Osteocyte (in vitro differentiated cells): ENCODE measurements at places on chromosomes 3 and 15. TPM values are rescaled to one million over a fixed set of nuclear protein-coding genes. Genes with fewer than 3 reads are reported as not detected.

Gene NDN
- total RNA-seq, result 27.8 and 29.7 TPM in 2 replicates

Gene ALDH1A3
- total RNA-seq, result 0.30 and 0.57 TPM in 2 replicates

DNA sequence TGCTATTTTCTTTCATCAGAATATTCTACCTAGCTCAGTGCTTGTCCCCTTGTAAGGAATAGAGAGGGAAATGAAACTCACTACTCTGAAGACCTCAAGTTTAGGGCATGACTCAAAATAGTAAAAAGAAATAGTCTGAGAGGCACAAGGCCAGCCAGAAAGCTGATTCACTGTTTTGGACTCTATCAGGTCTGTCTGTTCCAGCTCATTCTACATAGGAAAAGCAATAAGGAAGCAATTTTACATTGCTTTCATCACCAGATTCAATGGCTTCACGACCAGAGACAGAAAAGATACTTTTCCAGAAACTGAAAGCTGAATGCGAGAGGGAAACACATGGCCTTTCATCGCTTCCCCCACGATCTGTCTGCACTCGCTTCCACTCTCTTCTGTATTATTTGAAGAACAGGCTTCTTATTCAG is 276.0 kb downstream of the GBE1 start:
- peak overlapping the region; percentile 18 for H3K27ac ChIP-seq
- peaks cover 8% of the 10 kb centered on the region for H3K4me1 ChIP-seq
- no peaks in the 10 kb centered on the region for H3K27me3 ChIP-seq
- H3K4me3 ChIP-seq, result no peak overlapping the region
- DNase-seq, result no peak
- H3K36me3 ChIP-seq, result peaks cover 6% of the 10 kb centered on the region

- H3K4me1 ChIP-seq, result peaks cover 8% of the 10 kb centered on the region
- H3K27me3 ChIP-seq, result peaks cover 52% of the 10 kb centered on the region
- no peak overlapping the region for H3K4me3 ChIP-seq
- H3K27ac ChIP-seq, result no peak overlapping the region
- H3K36me3 ChIP-seq, result no peaks in the 10 kb centered on the region
These were observed 116.8 kb downstream of the LMLN start for GRCh38 chr3:198076722-198077308.

DNA sequence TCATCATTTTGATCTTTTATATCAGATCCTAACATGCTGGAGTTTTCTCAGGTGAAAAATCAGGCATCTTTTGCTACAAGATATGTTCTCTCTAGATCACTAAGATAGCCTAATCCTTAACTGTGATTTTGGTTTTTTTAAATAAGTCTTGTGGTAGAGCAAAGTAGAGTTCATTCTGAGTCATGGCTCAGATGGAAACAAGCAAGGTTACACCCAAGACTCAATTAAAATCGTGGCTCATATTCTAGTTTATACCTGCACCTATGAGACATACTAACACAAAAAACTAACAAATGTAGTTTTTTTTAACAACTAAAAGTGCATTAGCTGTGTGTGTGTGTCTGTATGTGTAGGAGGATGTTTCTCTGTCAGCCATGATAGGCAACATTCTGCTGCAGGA is 428.2 kb downstream of the NLGN1 start:
- no peak overlapping the region for H3K4me3 ChIP-seq
- DNase-seq, result no peak
- H3K27me3 ChIP-seq, result no peaks in the 10 kb centered on the region
- peaks cover 5% of the 10 kb centered on the region for H3K4me1 ChIP-seq
- no peak overlapping the region for H3K27ac ChIP-seq

DNA sequence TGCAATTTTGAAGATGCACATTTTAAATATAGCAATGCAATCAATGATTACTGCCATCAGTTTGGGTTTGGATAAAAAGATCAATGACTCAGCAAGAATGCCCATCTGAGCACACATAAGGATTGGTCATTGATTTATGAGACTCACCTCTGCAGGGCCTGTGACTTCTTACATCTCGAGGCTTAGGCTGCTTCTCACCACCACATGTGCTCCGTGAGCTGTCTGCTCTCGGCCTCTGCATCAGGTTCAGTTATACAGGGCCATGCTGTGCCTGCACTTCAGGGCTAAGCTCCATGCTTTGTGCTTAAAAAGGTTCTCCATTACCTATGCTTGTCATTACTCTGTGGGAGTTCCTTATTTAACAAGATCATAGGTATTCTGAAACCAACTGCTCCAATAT is 887.5 kb downstream of the DIPK2A start:
- H3K27me3 ChIP-seq, result no peaks in the 10 kb centered on the region
- no peak overlapping the region for H3K4me3 ChIP-seq
- no peaks in the 10 kb centered on the region for H3K36me3 ChIP-seq
- no peak overlapping the region for H3K27ac ChIP-seq

GRCh38 chr3:106242781-106243180 is 374.0 kb upstream of the CBLB start:
- no peak overlapping the region for H3K4me3 ChIP-seq
- H3K27me3 ChIP-seq, result no peaks in the 10 kb centered on the region
- no peak overlapping the region for H3K27ac ChIP-seq
- H3K36me3 ChIP-seq, result no peaks in the 10 kb centered on the region
- no peaks in the 10 kb centered on the region for H3K4me1 ChIP-seq

DNA sequence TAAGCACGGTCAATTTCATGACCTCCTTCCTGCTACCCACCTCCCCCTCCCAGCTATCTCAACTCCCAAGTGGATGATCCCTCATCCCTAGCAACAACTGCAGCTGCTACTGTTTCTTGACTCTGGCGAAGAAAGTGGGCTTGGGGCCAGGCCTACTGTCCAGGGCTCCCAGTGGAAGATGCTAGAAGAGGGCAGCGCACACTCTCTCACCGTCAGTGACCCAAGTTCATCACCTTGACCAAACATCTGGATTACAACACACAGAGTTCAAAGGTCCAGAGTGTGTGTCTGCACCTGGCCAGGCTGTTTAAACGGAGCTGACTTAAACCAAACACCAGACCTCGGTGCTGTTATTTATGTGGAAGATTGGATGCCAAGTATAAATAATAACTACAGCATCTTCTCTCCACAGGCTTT is 385.6 kb downstream of the SHQ1 start:
- H3K36me3 ChIP-seq, result no peaks in the 10 kb centered on the region
- no peak overlapping the region for H3K27ac ChIP-seq
- no peak overlapping the region for H3K4me3 ChIP-seq
- no peak for DNase-seq
- H3K4me1 ChIP-seq, result peaks cover 2% of the 10 kb centered on the region

DNA sequence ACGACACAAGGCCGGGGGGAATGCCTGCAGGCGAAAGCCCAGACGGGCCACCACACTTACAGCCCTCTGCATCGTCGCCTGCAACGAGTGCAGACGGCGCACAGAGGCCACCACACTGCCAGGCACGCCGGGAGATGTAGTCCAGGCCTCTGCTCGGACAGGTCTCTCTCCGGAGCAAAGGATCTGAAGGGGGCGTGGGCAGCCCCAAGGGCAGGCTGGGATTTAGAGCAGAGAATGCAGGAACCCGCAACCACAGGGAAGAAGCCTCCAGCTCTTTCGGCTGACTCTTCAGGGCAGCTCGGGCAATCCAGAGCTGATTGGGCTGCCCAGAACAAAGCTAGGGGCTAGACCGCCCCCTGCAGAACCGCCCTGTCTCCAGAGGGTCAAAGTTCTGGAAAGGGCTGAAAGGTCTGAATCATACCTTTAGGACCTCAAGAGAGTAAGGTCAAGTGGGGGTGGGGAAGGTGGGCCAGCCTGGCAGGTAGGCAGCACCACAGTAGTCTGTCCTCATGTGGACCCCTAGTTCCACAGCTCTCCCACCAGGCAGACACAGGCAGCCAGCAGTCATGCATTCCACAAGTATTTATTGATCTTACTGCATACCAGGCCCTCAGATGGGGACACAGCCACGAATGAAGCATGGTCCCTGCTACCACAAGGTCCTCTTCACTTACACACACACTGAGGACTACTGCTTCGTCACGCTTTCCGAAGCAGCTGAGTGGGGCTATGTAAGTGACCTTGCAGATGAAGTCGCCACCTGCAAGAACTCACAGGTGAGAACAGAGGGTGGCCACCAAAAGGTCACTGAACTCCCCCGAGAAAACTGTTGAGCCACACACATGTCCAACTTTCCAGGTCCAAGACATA is at the start of gene AMT:
Gene AMT, minus strand, starts transcription at position 95 of the 870 bp plus-strand sequence. Its CDS starts 23 bp downstream, at position 72.
- H3K4me1 ChIP-seq, result peaks cover 5% of the 10 kb centered on the region
- no peak within 1 kb of the TSS for H3K27ac ChIP-seq
- H3K4me3 ChIP-seq, result no peak within 1 kb of the TSS
- DNase-seq, result no peak
- H3K36me3 ChIP-seq, result peaks cover 14% of the 10 kb centered on the region

DNA sequence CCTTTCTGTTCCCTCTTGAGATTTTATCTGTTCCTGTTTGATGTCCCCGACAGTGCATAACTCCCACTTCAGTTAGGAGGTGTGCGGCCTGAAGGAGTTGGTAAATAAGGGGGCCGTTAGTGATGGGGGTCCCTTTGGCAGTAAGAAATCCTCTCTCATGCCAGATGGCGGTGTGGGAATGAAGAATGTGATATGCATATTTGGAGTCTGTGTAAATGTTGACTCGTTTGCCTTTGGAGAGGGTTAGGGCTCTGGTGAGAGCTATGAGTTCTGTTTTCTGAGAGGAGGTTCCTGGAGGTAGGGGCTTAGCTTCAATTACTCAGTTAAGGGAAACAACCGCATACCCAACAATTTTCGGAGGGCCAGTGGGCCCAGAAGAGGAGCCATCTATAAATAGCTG is 38.8 kb upstream of the RNF7 start:
- peaks cover 5% of the 10 kb centered on the region for H3K27me3 ChIP-seq
- no peaks in the 10 kb centered on the region for H3K4me1 ChIP-seq
- H3K27ac ChIP-seq, result no peak overlapping the region
- DNase-seq, result no peak

DNA sequence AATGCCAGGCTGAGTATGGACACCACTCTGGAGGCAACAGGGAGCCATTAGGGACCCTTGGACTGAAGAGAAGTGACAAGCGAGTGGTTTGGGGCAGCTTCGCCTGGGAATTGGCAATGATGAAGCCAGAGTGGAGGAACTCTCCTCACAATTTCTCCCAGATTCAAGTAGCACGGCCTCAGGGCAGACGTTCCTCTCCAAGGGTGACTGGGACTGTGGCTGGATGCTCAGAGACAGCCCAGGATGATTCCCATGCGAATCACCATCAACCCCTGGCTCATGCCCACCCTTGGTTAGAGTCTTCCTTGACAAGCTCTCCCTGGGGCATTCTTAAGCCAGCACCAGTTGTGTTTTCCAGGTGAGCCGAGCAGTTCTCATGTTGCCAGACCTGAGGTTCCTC is 16.3 kb upstream of the DOCK3 start:
- DNase-seq, result no peak
- H3K4me1 ChIP-seq, result no peaks in the 10 kb centered on the region
- no peaks in the 10 kb centered on the region for H3K27me3 ChIP-seq
- H3K36me3 ChIP-seq, result no peaks in the 10 kb centered on the region
- H3K4me3 ChIP-seq, result no peak overlapping the region

DNA sequence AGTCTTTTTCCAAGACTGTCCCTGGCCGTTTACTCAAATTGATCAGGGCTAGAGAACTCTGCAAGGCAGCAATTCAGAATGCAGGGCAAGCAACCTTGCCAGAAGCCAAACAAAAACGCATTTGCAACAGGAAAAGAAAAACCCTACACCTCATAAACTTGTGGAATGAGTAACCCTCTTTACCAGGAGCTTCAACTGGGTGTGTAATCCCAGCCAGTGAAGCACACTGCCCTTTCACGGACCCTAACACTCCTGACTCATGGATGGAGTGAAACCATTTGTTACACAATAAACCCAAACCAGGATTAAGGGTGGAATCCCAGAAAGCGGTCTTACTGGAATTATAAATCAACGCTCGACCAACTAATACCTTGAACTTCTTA is 14.8 kb upstream of the LDHAL6B start:
- DNase-seq, result peak; percentile 27
- H3K36me3 ChIP-seq, result peaks cover 55% of the 10 kb centered on the region
- H3K27ac ChIP-seq, result peak overlapping the region; percentile 9
- H3K4me3 ChIP-seq, result no peak overlapping the region
- no peaks in the 10 kb centered on the region for H3K27me3 ChIP-seq
- H3K4me1 ChIP-seq, result peaks cover 41% of the 10 kb centered on the region

GRCh38 chr3:147620906-147621305 is 211.7 kb downstream of the ZIC1 start:
- no peaks in the 10 kb centered on the region for H3K27me3 ChIP-seq
- peaks cover 2% of the 10 kb centered on the region for H3K36me3 ChIP-seq
- no peak for DNase-seq
- peaks cover 19% of the 10 kb centered on the region for H3K4me1 ChIP-seq
- H3K4me3 ChIP-seq, result no peak overlapping the region

- H3K27me3 ChIP-seq, result no peaks in the 10 kb centered on the region
- peaks cover 10% of the 10 kb centered on the region for H3K4me1 ChIP-seq
- no peak overlapping the region for H3K27ac ChIP-seq
- peaks cover 5% of the 10 kb centered on the region for H3K36me3 ChIP-seq
These were observed 207.6 kb downstream of the STAG1 start for GRCh38 chr3:136544532-136544931.

DNA sequence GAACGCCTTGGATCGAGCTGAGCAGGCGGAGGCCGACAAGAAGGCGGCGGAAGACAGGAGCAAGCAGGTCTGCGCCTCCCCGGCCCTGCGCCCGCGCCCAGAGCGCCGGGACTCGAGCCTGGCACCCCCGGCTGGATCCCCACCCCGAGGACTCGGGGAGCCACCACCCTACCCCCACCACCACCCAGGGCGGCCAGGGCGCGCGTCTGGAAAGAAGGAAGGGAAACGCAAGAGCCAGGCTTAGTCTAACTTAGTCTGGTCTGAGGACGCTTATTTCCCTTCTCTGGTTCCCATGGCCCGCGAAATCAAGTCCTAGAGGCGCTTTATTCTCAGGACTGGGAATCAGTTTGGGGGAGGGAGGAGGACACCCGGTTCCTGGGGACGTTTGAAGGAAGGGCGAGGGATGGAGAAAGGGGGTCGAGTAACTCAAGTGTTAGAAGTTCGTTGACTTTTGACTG is 359 bp downstream of the TPM1 start:
- peaks cover 36% of the 10 kb centered on the region for H3K36me3 ChIP-seq
- DNase-seq, result no peak
- peak overlapping the region; percentile 99 for H3K4me3 ChIP-seq
- H3K27ac ChIP-seq, result peak overlapping the region; percentile 99
- H3K27me3 ChIP-seq, result no peaks in the 10 kb centered on the region

GRCh38 chr3:48851407-48851806 is 3.7 kb upstream of the PRKAR2A start:
- no peak overlapping the region for H3K4me3 ChIP-seq
- no peak for DNase-seq
- peaks cover 12% of the 10 kb centered on the region for H3K4me1 ChIP-seq

GRCh38 chr3:131895766-131896165 is 139.0 kb downstream of the CPNE4 start:
- H3K27me3 ChIP-seq, result peaks cover 3% of the 10 kb centered on the region
- no peak overlapping the region for H3K27ac ChIP-seq
- no peak overlapping the region for H3K4me3 ChIP-seq
- no peak for DNase-seq
- H3K36me3 ChIP-seq, result no peaks in the 10 kb centered on the region

- no peaks in the 10 kb centered on the region for H3K36me3 ChIP-seq
- H3K27ac ChIP-seq, result no peak overlapping the region
- DNase-seq, result no peak
- no peaks in the 10 kb centered on the region for H3K27me3 ChIP-seq
- H3K4me3 ChIP-seq, result no peak overlapping the region
These were observed 52.3 kb upstream of the GALNT15 start for GRCh38 chr3:16122155-16122554.

GRCh38 chr3:22262386-22262785 is 511.4 kb upstream of the ZNF385D start:
- no peak for DNase-seq
- no peak overlapping the region for H3K4me3 ChIP-seq
- H3K36me3 ChIP-seq, result no peaks in the 10 kb centered on the region
